ENCODE measurements at places on chromosomes 11 and 22.
A peak's percentile ranks its signal among the peaks of the same experiment; 100 is the strongest.

DNA sequence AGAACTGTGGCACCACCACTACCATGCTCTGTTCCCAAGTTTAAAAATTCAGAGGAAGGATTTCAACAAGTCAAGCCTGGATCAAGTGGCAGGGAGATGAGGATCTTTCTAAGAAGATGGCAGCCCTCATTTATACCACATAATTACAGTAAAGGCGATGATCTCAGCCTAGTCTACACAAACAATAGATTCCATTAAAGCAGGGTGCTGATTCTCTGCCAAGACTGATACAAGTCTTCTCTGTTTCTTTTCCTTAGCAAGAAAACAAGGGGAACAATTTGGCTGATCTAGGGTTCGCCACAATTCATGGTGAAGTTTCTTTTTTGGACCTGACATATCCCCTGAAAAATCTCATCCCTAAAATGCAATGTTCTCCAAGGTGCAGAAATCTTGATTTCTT is 73.9 kb downstream of the PPFIBP2 start:
- H3K4me3 ChIP-seq = no peak overlapping the region
- peaks cover 4% of the 10 kb centered on the region for H3K36me3 ChIP-seq
- no peak for DNase-seq
- H3K4me1 ChIP-seq = peaks cover 29% of the 10 kb centered on the region

DNA sequence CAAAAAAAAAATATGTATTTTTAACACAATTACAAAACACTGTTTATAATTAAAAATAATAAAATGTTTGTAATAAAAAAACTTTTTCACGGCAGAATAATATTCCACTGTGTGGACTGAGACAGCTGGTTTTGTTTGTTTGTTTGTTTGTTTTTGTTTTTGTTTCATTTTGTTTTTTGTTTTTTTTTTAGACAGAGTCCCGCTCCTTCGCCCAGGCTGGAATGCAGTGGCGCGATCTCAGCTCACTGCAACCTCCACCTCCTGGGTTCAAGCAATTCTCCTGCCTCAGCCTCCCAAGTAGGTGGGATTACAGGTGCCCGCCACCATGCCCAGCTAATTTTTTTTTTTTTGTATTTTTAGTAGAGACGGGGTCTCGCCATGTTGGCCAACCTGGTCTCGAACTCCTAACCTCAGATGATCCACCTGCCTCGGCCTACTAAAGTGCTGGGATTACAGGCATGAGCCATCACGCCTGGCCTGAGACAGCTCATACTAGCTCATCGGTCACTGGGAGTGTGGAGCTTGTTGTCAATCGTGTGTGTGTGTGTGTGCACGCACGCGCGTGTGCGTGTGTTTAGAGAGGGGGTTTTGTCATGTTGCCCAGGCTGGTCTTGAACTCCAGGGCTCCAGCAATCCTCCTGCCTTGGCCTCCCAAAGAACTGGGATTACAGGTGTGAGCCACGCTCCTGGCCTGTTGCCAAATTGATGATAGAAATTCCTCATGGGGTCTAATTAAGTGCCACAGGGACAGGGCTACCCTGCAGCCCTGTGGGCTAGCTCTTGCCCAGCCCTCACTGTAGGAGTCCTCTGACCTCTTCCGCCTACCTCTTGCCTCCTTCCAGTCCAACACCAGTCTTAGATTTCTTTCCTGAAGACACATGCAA is 7.2 kb upstream of the AIFM3 start:
- H3K27ac ChIP-seq = no peak overlapping the region
- H3K36me3 ChIP-seq = no peaks in the 10 kb centered on the region
- no peaks in the 10 kb centered on the region for H3K27me3 ChIP-seq
- peaks cover 60% of the 10 kb centered on the region for H3K4me1 ChIP-seq

DNA sequence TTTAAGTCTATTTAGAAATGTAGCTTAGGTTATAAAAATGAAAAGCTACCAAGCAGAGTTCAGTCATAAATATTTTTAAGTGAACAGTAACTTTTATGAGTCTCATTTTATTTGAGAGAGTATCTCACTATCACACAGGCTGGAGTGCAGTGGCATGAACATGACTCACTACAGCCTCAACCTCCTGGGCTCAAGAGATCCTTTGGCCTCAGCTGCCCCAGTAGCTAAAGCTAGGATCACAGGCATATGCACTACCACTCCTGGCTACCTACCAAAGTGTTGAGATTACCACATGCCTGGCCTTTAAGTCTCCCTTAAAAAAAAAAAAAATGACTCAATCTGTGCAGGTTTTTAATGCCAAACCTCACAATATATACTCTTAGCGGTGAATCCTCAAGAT is 34.7 kb upstream of the CLNS1A start:
- no peak for DNase-seq
- peaks cover 26% of the 10 kb centered on the region for H3K4me1 ChIP-seq
- no peak overlapping the region for H3K4me3 ChIP-seq
- H3K36me3 ChIP-seq = peaks cover 4% of the 10 kb centered on the region

GRCh38 chr22:31229402-31230079 is 17.4 kb downstream of the LIMK2 start:
- no peak overlapping the region for H3K4me3 ChIP-seq
- peaks cover 58% of the 10 kb centered on the region for H3K36me3 ChIP-seq
- H3K27me3 ChIP-seq = no peaks in the 10 kb centered on the region
- DNase-seq = no peak
- peak overlapping the region; percentile 61 for H3K27ac ChIP-seq

DNA sequence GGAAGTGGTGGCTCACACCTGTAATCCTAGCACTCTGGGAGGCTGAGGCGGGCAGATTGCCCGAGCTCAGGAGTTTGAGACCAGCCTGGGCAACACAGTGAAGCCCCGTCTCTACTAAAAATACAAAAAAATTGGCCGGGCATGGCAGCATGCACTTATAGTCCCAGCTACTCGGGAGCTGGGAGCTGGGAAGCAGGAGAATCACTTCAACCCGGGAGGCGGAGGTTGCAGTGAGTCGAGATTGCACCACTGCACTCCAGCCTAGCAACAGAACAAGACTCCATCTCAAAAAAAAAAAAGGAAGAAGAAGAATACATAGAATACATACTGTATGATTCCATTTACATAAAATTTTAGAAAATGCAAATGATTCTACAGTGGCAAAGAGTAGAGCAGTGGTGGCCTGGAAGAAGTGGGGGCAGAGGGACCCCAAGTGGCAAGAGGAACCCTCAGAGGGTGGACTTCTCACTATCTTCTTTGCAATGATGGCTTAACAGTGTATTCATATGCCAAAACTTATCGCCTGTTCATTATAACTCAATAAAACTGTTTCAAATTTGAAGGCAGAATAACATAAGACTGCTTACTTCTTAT is 22.0 kb downstream of the PACSIN2 start:
- H3K4me1 ChIP-seq = peaks cover 94% of the 10 kb centered on the region
- DNase-seq = no peak
- H3K27me3 ChIP-seq = no peaks in the 10 kb centered on the region
- H3K27ac ChIP-seq = peak overlapping the region; percentile 100
- no peaks in the 10 kb centered on the region for H3K36me3 ChIP-seq

DNA sequence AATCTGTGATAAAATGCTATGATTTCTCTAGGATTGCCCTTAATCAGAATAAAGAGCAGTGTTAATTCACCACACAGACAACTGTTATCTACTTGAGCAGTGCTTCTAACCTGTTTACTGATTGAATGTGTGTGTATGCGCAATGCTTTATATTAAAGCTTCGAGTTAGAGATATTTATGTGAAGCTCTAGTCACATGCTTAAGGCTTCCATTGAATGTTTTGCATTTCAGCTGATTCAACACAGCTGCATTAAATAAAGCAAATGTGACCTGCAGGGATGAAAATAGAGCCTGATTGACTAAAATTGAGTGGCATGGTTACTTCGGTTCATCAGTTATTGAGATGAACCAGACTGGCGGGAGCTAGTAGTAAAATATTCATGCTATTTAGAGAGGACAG is 395.3 kb downstream of the JRKL start:
- H3K36me3 ChIP-seq = no peaks in the 10 kb centered on the region
- H3K4me1 ChIP-seq = no peaks in the 10 kb centered on the region
- H3K4me3 ChIP-seq = no peak overlapping the region
- no peak for DNase-seq
- H3K27me3 ChIP-seq = no peaks in the 10 kb centered on the region

- H3K4me3 ChIP-seq = no peak overlapping the region
- no peaks in the 10 kb centered on the region for H3K4me1 ChIP-seq
- H3K27ac ChIP-seq = no peak overlapping the region
- no peaks in the 10 kb centered on the region for H3K27me3 ChIP-seq
Observed at GRCh38 chr11:15697437-15698236, 582.9 kb downstream of the INSC start.

GRCh38 chr11:104333977-104334376 is 170.0 kb upstream of the PDGFD start:
- no peak overlapping the region for H3K27ac ChIP-seq
- no peaks in the 10 kb centered on the region for H3K36me3 ChIP-seq
- DNase-seq = peak; percentile 7
- H3K4me1 ChIP-seq = no peaks in the 10 kb centered on the region
- H3K27me3 ChIP-seq = no peaks in the 10 kb centered on the region

DNA sequence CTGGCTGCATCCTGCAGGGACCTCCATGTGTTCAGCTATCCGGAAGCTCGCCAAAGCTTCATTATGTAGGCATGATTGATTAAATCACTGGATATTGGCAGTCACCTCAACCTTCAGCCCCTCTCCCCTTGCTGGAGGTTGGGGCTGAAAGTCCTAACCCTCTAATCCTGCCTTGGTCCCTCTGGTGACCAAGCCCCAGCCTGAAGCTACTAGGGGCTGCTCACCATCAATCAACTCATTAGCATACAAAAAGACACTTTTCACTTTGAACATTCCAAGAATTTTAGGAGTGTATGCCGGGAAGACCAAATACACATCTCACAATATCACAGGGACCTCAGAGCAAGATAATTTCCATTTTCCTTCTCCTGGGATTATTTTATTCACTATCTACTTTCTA is 38.8 kb upstream of the TPBGL start:
- peaks cover 32% of the 10 kb centered on the region for H3K4me1 ChIP-seq
- H3K36me3 ChIP-seq = no peaks in the 10 kb centered on the region
- H3K27me3 ChIP-seq = no peaks in the 10 kb centered on the region
- no peak overlapping the region for H3K4me3 ChIP-seq
- H3K27ac ChIP-seq = no peak overlapping the region
